Retinal pigment epithelial cell (primary cell): ENCODE measurements at places on chromosomes 4 and X.

DNA sequence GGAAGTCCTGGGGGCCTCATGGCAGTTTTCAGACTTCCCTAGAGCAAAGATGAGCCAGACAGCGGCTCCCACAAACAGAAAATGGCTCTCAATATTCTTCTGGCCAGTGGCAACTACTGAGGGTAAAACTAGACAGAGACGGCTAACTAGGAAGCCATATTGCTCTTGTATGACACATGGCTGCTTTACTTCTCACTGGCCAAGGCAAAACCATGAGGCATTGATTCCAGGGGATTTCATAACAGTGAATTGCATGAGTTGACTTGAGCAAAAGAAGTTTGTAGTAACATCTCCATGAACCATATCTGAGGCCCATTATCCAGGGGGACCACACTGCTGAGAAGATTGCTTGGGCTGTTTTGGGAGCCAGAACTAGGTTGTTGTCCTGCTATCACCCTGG, 13.7 kb upstream of the TLR8 start:
- DNase-seq: no peak

DNA sequence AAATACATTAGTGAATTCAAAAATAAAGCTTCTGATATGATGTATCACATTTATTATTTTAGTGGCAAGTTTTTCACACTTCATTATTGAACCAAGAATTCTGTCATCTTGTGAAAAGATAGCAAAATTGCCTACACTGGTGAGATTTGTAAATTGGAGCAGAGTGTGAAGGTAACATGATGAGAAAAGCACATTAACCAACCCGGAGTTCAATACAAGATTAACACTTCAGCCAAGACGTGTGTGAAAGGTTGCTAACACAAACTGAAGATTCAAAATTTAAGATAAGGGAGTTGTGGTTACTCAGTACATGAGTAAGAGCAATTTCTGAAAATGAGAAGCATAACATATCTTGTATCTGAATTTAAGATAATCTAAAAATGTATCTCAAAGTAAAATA, 346.7 kb downstream of the PDHA2 start:
- DNase-seq: no peak

DNA sequence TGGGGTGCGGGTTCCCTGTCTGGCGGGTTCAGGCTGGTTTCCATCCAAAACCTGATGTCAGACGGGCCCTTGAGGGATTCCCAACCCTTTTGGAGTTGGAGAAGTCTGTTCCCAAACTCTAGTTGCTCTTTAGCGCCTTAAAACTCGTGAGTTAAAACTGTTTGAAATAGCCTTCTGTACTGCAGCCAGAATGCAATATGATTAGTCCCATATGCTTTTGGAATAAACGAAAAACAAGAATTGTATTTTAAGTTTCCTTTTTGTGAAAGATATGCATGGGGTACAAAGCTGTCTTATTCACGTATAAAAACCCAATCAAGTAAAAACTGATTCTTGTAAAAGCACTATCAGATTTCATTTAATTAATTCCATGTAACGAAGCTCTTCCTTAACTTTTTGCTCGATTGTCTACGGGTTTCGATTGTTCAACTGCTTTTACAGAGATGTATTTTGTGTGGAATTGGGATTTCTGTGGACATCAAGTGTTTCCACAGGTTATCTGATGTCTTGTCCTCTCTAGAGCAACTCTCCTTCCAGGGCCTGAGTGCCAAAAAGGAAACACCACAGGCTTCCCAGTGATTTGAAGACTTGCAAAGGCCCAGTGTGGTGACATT, 49.5 kb downstream of the CLDN34 start:
- no peak for DNase-seq

GRCh38 chrX:11430271-11430670, 137.1 kb downstream of the AMELX start:
- no peak for DNase-seq

DNA sequence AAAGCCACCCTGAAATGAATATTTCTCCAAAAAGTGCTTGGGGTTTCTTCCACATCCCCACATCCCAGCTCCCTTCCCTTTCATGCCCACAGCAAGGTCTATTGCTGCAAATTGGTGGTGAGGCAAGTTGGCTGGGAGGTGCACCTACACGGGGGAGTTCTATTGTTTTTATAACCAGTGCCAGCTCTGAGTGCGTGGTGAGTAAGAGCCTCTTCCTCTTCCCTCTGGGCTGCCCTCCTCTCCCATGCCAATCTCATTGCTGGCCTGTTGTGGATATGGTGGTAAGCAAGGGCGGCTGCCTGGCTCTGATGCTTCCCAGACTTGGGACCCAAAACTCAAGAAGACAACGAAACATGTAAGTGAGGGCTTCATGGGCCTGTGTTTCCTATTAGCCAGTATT, 204.3 kb downstream of the SHROOM3 start:
- no peak for DNase-seq

DNA sequence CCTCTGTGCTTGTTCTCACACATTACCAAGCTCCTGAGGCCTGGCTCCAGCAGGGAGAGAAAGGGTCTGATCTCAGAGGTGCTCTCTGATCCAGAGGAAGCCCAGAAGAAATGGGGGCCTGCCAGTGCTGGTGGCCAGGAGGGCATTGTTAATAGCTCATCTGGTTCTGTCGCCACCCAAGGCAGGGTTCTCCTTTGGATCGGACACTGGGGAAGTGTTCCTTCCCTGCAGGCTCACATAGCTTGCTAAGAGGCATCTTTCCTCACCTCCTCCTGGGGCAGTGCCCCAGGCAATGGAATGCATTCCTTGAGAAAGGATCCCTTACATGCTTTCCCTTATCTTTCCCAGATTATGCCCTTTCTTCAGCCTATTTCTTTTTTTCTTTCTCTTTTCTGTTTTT, 53.8 kb downstream of the RBM47 start:
- no peak for DNase-seq

DNA sequence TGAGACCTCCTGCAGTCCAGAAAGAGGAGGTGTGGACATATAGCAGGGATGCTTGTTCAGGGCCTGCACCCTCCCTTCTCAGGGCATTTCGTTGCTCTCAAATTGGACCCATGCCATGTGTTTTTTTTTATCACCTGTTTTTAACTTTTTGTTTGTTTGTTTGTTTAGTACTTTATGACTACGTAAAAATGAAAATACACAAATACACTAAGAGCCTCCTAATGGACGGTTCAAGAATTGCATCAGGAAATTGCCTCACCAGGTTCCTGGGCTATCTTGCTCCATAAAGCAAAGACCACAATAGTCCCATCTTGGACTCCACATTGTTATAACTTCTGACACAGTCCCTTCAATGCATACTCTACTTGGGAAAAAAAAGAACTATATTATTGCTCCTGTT, 1685.9 kb upstream of the TENM3 start:
- no peak for DNase-seq

DNA sequence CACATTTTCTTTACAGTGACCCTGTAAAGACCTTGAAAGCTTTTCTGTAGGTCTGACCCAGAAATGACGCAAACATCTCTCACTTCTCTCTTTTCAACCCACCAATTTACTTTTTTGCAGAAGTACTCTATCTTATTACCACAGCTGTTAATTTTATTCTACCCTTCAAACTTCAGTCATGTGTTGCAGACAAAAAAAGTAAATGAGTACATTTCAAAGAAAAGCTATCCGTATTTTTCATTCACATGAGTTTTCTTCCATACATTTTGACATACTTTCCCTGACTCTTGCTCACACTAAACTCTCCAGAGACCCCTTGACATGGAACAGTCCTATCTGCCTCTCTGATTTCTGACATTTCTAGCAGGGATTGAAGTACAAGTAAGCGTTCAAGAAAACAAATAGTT, 51.7 kb downstream of the SLC7A11 start:
- DNase-seq: no peak

DNA sequence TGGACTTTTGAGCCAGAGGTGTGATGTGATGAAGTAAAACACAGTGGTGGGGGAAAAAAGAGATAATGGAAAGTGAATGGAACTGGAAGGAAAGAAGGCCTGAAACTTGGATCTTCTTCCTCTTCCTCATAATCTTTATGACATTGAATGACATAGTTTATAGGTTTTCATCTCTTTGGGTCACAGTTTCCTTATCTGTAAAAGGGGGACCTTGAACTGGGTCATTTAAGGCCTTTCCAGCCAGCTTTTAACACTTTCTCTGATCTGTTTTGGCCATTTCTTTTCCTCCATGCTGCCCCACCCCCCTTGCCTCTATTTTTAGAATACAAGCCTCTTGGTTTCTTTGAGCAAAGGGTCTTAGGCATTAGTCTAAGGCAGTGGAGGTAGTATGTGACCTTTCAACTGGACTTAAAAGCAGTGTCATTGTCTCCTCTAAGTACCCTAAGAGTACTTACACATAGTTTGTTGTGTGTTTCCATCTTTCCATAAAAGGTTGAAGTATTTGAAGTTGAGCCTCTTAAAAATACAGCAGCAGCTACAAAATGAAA, 7.8 kb downstream of the CPEB2 start:
- DNase-seq: no peak

DNA sequence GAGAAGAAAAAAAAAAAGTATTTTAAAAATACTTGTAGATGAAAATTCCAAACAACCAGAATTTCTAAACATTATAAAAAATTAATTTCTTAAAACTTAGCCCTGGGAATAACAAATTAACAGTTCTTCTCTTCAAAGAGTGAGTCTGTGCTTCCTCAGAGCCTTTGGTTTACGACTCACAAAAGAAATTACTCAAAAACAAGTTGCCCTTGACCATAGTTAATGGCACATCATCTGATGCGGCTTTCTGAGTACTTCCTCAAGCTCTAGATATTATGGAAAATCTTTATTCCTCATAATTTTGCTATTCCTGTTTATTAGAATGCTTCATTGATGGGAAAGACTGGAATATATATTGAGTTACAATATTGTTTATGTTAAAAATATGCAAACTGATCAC, 23.7 kb downstream of the TAPT1 start:
- DNase-seq: no peak

DNA sequence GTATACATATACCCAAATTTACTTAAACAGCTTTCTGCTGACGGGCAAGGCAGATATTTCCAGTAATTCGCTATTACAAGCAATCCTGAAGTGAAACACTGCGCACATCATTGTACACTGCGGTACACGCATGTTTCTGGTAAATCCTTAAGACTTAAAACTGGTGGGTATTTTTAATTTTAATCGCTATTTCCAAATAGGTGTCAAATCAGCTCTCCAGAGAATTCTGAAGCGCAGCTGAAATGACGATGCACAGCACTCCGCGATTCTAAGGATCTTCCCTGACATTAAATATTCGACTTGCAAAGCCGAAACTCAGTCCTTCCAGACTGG, 361 bp downstream of the TMEM128 start:
- no peak for DNase-seq
